ENCODE measurements at places on chromosomes 5 and 9.

GRCh38 chr9:130937146-130938076, 1.6 kb downstream of the FIBCD1 start:
- no peak for DNase-seq

- no peak for DNase-seq
Observed at GRCh38 chr5:38403406-38403805, 145.0 kb downstream of the EGFLAM start.

GRCh38 chr5:2139478-2139877, 256.8 kb upstream of the IRX4 start:
- DNase-seq = no peak

- DNase-seq = no peak
Observed at GRCh38 chr9:83582029-83582428, 40.9 kb upstream of the IDNK start.

GRCh38 chr9:124011460-124012301, at the start of gene LHX2:
Gene LHX2, plus strand, starts transcription at chr9:124011768. Its CDS starts 581 bp downstream, at chr9:124012349.
- no peak for DNase-seq

GRCh38 chr5:110803467-110804326, 64.9 kb downstream of the SLC25A46 start:
- DNase-seq = no peak

GRCh38 chr5:172052450-172053236, 46.2 kb upstream of the FBXW11 start:
- DNase-seq = no peak

GRCh38 chr5:156783092-156783491, 67.0 kb upstream of the PPP1R2B start:
- DNase-seq = no peak

DNA sequence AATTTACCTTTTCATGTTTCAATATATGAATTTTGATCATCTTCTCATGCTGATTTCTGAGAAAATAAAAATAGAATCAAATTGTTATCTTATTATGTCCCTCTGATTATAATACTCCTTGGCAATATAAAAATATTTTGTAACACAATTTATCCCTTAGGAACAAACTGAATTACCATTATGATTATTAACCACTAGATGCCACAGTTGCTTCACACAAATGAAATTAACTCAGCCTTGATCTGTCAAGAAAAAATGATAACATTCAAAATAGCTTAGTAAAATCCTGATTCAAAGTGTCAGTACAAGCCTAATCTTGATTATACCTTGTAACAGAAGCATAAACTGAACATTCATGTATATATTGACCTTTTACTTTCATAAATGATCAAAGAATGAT, 4.8 kb upstream of the CHSY3 start:
- no peak for DNase-seq

DNA sequence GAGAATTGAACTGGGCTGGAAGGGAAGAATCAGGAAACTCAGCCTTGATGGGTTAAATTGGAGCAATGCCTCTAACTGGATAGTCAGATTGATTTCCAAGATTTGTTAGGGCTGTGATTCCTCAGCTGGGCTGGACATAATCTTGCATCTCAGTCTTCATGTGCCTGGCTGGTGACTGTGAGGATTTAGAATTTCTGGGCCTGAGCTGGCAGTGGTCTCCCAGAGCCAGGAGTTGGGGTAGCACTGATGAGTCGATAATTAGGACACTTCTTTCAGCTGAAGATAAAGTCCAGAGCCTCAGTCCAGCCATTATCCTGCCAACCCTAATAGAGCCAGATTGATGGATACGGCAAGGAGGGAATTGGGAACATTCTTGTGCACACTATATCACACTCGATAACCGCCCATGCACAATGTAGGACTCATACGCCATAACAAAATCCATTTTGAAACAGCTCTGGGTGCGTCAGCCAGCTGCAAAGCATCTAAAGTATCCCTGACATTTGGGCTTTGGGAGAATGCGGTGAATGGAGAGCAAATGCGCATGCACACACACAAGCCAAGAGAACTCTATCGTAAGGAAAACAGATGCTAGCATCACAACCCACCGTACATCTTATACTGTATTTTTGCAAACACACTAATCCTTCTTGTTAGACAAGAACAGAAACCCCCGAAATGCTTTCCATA, 405.1 kb upstream of the KLF4 start:
- no peak for DNase-seq

DNA sequence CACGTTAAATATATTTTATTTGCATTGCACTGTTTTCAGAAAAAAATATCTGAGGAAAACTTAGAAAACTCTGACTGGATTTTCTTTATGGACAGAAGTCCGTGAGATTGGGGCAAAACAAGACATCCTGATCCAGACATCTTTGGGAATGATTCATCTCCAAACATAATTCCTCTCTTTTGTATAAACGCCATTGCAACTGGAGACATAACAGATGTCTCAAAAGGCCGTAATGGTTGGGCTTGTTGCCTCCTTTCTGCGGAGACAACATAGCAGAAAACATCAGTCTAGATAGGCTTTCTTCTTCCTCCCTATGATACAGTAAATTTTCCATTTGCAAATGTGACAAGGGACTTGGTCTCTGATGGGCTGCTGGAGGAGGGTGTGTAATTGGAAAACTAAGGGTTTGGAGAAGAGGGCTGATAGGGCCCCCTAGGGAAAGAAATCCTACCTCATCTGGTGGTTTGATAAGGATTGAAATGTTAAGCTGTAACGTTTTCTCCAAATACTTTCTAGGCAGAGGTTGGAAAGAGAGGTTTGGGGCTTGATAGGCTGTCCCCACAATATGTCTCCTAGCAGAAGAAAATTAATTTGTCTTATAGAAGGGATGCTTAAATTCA, 631.5 kb upstream of the ST8SIA4 start:
- DNase-seq = no peak

All from GM12864 (cell line).